ENCODE measurements at places on chromosomes 6 and 20.

DNA sequence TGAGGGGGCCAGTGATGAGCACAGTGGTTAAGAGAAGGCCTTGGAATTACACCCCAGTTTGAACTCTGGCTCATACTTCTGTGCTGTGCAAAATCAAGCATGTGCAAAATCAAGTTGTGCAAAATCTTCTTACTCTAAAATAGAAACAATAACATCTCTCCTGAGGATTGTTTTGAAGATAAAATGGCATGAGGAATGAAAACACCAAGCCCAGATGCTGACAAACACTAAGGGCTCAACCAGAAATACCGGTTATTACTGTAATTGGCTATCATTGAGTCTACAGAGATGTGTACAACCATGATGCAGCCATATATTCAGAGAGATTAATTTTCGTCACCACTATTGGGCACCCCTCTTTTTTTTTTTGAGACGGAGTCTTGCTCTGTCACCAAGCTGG is 5.9 kb upstream of the BCAS1 start:
- no peak for DNase-seq

DNA sequence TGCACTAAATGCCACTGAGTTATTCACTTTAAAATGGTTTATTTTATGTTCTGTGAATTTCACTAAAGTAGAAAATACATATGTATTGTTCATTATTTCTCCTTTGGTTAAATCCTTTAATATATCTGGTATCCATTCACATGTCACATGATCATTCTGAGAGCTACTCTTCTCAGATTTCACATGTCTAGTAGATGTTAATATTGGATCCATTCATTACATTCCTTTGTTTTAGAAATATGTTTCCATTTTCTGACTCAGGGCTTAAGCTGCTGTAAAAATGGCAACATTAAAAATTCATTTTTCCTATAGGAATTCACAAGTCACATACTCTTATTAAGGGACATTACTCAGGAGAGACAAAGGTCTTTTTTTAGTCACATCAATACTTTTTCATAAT is 205.4 kb downstream of the ZFAND3 start:
- DNase-seq, result no peak

DNA sequence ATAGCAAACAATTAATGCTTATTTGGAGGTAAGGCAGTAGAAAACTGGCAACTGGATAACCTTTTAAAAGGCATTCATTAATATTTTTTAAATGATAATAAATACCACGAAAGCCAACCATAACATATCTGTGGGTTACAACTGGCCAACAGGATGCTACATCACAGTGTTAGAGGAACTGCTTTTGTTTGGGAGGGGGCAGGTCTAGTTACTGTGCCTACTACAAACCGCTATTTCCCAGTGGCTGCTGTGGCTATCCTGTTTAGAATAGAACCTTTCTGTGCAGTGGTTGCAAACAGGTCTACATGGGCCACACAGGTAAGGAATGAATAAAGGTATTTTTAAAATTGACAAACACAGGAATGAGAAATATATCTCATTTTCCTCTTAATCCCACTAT is 976 bp downstream of the PIGT start:
- DNase-seq, result no peak

GRCh38 chr6:162100096-162100495 is 627.5 kb downstream of the PRKN start:
- DNase-seq, result no peak

- DNase-seq, result no peak
Measured at GRCh38 chr6:116557893-116558292, 4.3 kb downstream of the CALHM4 start.

- DNase-seq, result no peak
Measured at GRCh38 chr6:19450651-19451050, 386.5 kb upstream of the ID4 start.

- no peak for DNase-seq
Measured at GRCh38 chr20:26243731-26244130, 547.1 kb upstream of the ZNF337 start.

- DNase-seq, result no peak
Measured at GRCh38 chr6:97195117-97195516, 87.9 kb downstream of the MMS22L start.
